Uterus (tissue), 4 donors: ENCODE measurements at places on chromosomes 16 and 17. TPM values are rescaled to one million over a fixed set of nuclear protein-coding genes. Genes with fewer than 3 reads are reported as not detected.

The ZSCAN10 gene
- total RNA-seq: not detected

The LDHD gene
- total RNA-seq: 2.3 TPM

The NOL3 gene
- 9.7 TPM for total RNA-seq

The METTL26 gene
- total RNA-seq: 111 TPM

The SIAH1 gene
- 28.2 TPM for total RNA-seq

The LRRC75A gene
- total RNA-seq: 6.0 TPM

The DRC3 gene
- total RNA-seq: 14.6 TPM

The OR1A1 gene
- not detected for total RNA-seq
